Suppressor macrophage treated with lipopolysaccharide for 4 hours (primary cell): ENCODE measurements at places on chromosomes 3 and 15.
A peak's percentile ranks its signal among the peaks of the same experiment; 100 is the strongest.

- DNase-seq, result peak; percentile 39
These were observed 75.9 kb upstream of the CBLB start for GRCh38 chr3:105944721-105945120.

- DNase-seq, result peak; percentile 68
These were observed 6.5 kb downstream of the KLHL18 start for GRCh38 chr3:47288966-47289910.

- DNase-seq, result peak; percentile 61
These were observed 160.5 kb downstream of the FGF12 start for GRCh38 chr3:192566706-192567290.

- DNase-seq, result no peak
These were observed 15.2 kb downstream of the DAZL start for GRCh38 chr3:16589867-16590624.

- peak; percentile 72 for DNase-seq
These were observed 28.3 kb downstream of the LRIG1 start for GRCh38 chr3:66472313-66473134.

DNA sequence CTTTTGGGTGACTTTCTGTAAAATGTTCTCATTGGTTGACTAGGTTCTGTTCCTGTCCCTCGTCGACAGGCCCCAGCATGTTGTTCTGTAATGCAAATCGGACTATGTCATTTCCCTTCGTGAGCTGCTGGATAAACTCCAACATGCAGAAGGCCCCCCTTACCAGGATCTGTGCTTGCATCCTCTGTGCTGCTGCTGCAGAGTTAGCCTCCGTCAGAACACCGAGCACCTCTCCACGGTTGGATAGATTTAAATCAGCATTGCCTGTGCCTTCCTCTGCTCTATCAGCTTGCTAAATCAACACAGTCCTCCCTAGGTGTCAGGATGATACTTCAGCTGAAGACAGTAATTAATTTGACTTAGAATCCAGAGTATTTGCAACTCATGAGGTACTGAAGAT lies 12.7 kb upstream of the MINDY4B start:
- DNase-seq, result no peak

- no peak for DNase-seq
These were observed 251.5 kb downstream of the KCNH8 start for GRCh38 chr3:19399836-19400235.

- DNase-seq, result no peak
These were observed 92.0 kb downstream of the GAP43 start for GRCh38 chr3:115715241-115715745.

GRCh38 chr3:36244728-36245127 lies 135.6 kb upstream of the STAC start:
- DNase-seq, result no peak

- no peak for DNase-seq
These were observed 148.7 kb downstream of the MEX3B start for GRCh38 chr15:81897057-81897677.

DNA sequence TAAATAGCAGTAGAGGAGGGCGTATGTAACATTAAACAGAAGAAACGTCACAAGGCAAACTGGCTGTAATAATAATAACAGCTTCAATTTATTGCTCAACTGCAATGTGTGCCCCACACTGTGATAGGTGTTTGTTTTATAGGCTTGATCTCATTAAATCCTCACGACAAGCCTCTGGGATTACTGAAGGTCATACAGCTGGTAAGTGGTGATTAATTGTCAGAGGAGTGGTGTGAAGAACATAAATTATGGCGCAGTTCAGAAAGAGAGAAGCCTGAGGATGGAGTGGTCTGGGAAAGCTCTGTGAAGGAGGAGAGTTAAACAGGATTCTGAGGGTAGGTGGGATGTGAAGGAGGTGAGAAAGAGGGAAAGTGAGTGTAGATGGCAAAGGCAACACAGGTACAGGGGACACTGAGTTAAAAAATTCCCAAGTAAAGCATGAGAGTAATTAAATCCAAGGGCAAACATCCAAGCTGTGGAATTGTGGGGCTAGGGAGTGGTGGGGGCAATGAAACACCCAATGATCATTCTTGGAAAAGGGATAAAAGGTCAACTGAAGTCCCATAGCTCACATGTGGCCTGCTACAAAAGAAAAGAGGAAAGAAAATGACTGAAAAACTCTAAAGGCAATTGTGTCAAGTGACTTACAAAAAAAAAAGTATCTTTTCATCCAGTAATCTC lies 16.5 kb upstream of the GLCE start:
- no peak for DNase-seq

DNA sequence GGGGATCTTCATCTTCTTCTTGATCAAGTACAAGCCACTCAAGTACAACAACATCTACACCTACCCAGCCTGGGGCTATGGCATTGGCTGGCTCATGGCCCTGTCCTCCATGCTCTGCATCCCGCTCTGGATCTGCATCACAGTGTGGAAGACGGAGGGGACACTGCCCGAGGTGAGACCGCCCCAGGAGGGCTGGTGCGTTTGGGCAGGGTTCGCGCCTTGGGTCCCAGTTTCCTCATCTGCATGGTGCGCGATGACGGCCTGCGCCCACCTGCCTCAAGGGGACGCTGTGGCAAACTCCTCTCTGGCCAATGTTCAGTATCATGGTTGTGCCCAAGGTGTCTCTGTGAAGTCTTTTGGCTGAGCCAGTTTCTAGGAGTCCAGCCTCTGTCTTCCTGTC lies 57.5 kb upstream of the SLC6A1 start:
- DNase-seq, result no peak

DNA sequence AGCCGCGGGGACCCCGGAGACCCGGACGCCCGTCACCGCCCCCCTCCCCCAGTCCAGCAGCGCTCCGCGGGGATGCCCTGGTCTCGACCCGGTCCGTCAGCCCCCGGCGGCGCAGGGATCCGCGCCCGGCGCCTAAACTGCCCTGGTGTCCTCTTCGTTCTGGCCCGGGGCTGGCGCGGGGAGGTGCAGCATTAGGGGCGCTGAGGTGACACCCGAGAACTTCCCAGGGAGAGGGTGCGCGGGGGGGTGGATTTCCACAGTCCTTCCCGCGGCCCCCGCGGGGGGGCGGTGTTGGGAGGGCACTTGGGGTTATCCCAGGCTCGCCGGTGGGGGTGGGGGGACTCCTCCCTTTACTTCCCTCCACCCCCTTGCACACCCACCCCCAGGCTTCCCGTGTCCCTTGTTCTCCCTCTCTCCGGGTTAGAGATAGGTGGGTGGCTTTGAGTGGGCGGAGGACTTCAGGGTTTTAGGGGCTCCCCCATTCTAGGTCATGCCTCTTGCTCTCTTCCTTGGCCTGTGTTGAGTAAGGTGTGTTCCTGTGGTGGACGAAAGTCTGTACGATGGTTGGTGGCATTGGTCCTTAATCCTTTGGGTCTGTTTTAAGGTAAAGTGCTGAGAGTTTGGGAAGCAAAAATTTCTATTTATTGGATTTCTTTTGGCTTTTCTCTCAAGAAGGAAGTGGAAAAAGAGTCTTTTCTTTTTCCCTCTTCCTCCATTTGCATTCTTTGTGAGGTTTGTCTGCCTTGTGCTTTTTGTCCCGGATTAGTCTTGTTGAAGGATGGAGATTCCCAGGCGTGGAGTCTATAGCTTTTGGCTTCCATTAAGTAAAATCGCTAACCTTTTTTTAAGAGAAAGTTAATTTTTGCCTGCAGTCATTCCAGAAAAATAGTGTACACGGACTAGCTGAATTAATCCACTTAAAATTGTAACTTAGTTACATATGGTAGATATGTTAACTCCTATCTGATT lies 811 bp downstream of the SKIL start:
- peak; percentile 75 for DNase-seq

GRCh38 chr3:133997871-133998635 lies 31.7 kb downstream of the SLCO2A1 start:
- no peak for DNase-seq

DNA sequence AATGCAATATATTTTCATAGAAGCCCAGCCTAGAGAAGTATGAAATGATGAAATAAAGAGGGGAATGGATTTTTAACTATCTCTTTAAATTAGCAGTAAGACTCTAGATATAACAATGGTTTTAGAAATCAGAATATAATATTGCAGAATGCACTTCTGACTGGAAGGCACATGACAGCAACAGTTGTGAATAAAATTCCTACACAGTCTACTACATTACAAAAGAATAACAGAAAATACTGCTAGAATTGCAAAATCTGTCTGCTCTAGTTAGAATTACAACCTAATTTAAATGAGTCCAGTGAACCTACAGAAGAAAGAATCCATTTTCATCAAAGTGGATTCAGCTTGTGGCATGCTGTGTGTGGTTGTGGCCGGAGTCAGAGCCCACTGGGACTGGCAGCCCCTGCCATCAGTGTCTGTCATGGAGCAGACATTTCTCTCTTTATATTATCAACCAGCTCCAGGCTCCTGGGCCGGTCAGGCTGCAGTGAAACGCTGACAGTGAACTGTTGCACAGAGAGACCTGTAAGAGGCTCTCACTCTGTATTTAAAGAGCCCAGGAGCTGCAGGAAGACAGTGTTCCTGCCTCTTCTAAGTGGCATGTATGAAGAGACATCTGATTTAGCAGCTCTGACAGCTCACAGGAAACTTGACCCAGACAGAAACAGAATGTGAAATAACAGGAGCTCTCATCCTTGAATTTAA lies 1523.8 kb upstream of the CADM2 start:
- DNase-seq, result no peak

DNA sequence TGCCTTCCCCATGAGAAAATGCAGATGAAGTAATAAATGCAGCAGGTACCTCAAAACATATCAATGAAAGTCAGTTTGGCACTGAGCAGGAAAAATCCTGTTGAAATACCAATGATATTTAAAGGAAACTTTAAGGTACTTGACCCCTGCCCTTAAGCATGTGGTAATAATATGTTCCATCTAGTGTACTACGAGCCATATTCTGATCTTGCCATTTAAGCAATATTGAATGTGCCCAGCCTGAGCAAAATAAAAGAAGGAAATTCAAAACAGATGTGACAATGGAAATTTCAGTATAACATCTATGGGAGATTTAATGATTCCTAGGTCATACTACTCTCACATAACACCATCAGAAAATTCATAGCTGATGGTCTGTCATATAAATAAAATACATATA lies 191.8 kb upstream of the CGNL1 start:
- DNase-seq, result no peak

- DNase-seq, result no peak
These were observed 279.2 kb downstream of the GABRG3 start for GRCh38 chr15:27250223-27250622.

- no peak for DNase-seq
These were observed 66.0 kb upstream of the BLM start for GRCh38 chr15:90650956-90651689.

DNA sequence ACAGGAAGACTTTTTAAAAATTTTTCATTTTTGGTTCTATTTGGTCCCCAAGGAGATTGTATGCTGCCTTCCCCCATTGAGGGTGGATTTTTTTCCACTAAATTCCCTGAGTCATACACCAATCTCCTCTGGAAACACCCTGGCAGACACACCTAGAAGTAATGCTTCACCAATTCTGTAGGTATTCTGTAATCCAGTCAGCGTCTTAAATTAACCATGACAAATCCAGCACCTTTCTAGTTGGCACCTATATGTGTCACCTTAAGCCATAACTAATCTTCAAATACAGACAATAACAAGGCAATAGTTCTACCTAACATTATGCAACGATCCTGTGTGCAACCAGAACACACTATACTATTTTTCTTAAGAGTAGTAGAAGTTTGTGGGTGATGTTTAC lies 459.1 kb upstream of the NDN start:
- DNase-seq, result no peak

DNA sequence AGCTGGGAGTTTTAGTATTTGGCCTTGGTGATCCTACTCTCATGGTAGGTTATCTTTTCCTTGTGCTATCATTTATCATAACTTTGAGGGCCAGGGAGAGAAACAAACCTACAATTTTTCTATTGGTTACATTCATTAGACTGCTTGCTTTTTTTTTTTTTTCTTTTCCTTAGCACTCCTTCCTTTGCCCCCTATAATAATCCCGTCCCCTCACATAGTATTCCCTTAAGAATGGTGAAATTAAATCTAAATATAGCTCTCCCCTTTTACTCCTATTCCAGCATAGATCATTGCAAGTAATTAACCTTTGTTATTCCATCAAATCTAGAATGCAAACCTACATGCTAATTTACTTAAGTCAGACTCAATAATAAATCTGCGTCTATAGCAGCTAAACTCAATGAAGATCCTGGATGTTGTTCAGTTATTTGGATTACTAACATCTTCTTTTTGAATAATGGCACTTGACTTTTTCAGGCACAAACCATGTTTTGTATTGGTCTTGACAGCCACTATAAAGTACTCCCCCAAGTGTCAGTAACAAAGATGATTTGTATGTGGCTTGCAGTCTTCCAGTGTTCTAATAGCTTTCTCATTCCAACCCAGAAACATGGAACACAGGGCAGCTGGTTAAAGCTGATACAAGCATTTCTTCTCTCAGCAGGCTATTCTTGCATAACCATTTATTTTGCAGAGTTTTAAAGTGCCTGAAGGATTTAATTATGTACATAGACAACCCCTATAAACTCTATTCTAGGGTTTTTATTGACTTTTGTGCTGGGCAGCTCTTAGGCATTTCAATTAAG lies 420.6 kb downstream of the MECOM start:
- DNase-seq, result no peak
